ENCODE measurements at places on chromosomes 6 and 20. TPM values are rescaled to one million over a fixed set of nuclear protein-coding genes. Genes with fewer than 3 reads are reported as not detected.

The TREML2 gene
- total RNA-seq = not detected

The BCAS1 gene
- 0.35 TPM for total RNA-seq

- H3K36me3 ChIP-seq = no peaks in the 10 kb centered on the region
- no peak overlapping the region for H3K4me3 ChIP-seq
- H3K4me1 ChIP-seq = no peaks in the 10 kb centered on the region
- DNase-seq = no peak
- H3K27me3 ChIP-seq = no peaks in the 10 kb centered on the region
- H3K27ac ChIP-seq = no peak overlapping the region
Observed at GRCh38 chr20:8972963-8973705, 95.8 kb upstream of the PLCB4 start.

GRCh38 chr6:33634161-33634727 is 13.1 kb downstream of the ITPR3 start:
- H3K36me3 ChIP-seq = peaks cover 4% of the 10 kb centered on the region
- H3K27ac ChIP-seq = no peak overlapping the region
- H3K4me1 ChIP-seq = peaks cover 7% of the 10 kb centered on the region
- no peak for DNase-seq
- no peaks in the 10 kb centered on the region for H3K27me3 ChIP-seq
- H3K4me3 ChIP-seq = peak overlapping the region; percentile 54

DNA sequence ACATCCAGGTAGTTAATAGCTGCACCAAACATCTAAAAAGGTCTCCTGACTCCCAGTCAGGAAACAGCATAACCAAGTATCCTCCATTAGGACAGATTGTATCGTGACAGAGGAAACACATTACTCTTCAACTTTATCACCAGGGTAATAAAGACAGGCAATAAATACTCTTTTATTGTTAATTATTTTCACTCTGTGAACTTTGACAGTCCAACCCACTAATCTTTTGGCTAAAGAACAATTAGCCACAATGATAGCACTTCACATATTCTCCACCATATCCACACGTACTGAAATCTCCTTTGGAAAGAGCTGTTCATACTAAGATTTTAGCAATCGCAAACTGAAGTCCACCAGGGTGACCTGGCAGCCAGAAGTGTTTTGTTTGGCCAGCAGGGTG is 46.4 kb downstream of the ARHGAP18 start:
- no peak for DNase-seq
- H3K4me3 ChIP-seq = no peak overlapping the region
- no peak overlapping the region for H3K27ac ChIP-seq
- H3K27me3 ChIP-seq = no peaks in the 10 kb centered on the region

- no peak overlapping the region for H3K27ac ChIP-seq
- H3K36me3 ChIP-seq = no peaks in the 10 kb centered on the region
- H3K27me3 ChIP-seq = no peaks in the 10 kb centered on the region
Observed at GRCh38 chr6:29723666-29724588, 693 bp downstream of the HLA-F start.

The C6orf141 gene
- total RNA-seq = 43.8 TPM

GRCh38 chr6:69111301-69111700 is 476.2 kb downstream of the ADGRB3 start:
- no peaks in the 10 kb centered on the region for H3K27me3 ChIP-seq
- H3K4me1 ChIP-seq = no peaks in the 10 kb centered on the region
- no peak overlapping the region for H3K4me3 ChIP-seq
- DNase-seq = no peak
- H3K36me3 ChIP-seq = no peaks in the 10 kb centered on the region
- H3K27ac ChIP-seq = no peak overlapping the region

The TUBB1 gene
- total RNA-seq = not detected

The SNPH gene
- total RNA-seq = 21.4 TPM

The MRAP2 gene
- 0.07 TPM for total RNA-seq

- H3K4me1 ChIP-seq = no peaks in the 10 kb centered on the region
- H3K36me3 ChIP-seq = no peaks in the 10 kb centered on the region
- no peak overlapping the region for H3K4me3 ChIP-seq
- no peak for DNase-seq
- no peaks in the 10 kb centered on the region for H3K27me3 ChIP-seq
Observed at GRCh38 chr6:71619836-71620235, 266.5 kb upstream of the RIMS1 start.

GRCh38 chr6:106026748-106027715 is 59.1 kb upstream of the PRDM1 start:
- H3K4me3 ChIP-seq = no peak overlapping the region
- no peak overlapping the region for H3K27ac ChIP-seq
- no peaks in the 10 kb centered on the region for H3K27me3 ChIP-seq
- no peak for DNase-seq

The PRDM13 gene
- total RNA-seq = not detected

The VSTM2L gene
- total RNA-seq = 45.8 TPM

The IP6K3 gene
- total RNA-seq = not detected

GRCh38 chr6:130943738-130944137 is 116.5 kb downstream of the SMLR1 start:
- no peak overlapping the region for H3K4me3 ChIP-seq
- H3K4me1 ChIP-seq = peaks cover 20% of the 10 kb centered on the region
- DNase-seq = no peak
- no peak overlapping the region for H3K27ac ChIP-seq
- H3K36me3 ChIP-seq = no peaks in the 10 kb centered on the region
